ENCODE measurements at places on chromosomes 3 and 15. TPM values are rescaled to one million over a fixed set of nuclear protein-coding genes. Genes with fewer than 3 reads are reported as not detected.

- DNase-seq, result no peak
Measured at GRCh38 chr3:27089068-27089467, 280.1 kb downstream of the NEK10 start.

DNA sequence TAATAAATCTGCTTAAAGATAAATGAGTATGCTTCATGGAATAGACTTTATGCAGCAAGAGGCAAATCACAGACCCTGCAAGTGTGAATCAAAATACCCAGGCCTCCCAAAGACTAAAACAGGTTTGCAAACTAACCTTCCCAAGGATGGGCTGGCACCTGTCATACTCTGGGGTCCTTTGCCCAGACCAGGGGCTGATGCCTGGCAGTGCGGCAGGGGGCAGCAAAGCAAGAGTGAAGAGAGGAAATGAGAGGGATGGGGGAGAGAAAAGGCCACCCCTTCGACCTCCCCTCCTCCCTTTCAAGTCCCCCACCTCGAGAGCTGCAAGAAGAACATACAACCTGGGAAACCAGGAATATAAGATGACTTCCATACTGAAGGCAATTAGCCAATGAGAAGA is 31.8 kb downstream of the XXYLT1 start:
- no peak for DNase-seq

GRCh38 chr3:119295816-119296726 is 1.9 kb downstream of the ARHGAP31 start:
- DNase-seq, result peak; percentile 80

GRCh38 chr3:182879031-182879611 is 85.8 kb downstream of the ATP11B start:
- DNase-seq, result no peak

The TRANK1 gene
- 12.1 TPM for total RNA-seq

The RBM15B gene
- total RNA-seq, result 29.1 TPM

Data from PC-9 (cell line).